ENCODE measurements at places on chromosomes 6 and 20.
A peak's percentile ranks its signal among the peaks of the same experiment; 100 is the strongest.

DNA sequence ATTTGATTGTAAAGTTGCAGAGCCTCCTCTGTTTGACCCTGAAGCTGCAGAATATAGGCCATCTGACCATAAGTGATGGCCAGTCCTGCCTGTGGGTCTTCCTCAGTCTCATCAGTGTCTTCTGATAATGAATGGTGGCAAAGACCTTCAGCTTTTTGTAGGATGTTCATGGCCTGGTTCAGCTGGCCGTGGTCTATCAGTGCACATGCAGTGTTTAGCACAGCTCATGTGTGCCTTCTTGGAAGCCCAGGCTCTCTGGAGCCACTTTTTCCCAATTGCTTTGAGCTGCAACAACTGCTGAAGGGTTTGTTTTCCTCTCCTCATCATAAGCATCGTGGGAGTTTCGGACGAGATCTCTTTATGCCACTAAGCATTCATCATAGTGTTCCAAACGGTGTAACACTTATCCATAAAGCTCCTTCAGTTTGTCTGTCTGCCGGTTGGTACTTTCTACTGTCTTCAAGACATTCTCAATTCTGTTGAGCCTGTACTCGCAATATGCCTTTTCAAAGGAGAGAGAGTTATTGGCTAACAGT is 70.1 kb upstream of the TULP4 start:
- no peak for DNase-seq

- DNase-seq, result no peak
Observed at GRCh38 chr20:38649275-38649891, 47.8 kb downstream of the ARHGAP40 start.

- no peak for DNase-seq
Observed at GRCh38 chr20:50037123-50037522, 54.3 kb downstream of the SNAI1 start.

DNA sequence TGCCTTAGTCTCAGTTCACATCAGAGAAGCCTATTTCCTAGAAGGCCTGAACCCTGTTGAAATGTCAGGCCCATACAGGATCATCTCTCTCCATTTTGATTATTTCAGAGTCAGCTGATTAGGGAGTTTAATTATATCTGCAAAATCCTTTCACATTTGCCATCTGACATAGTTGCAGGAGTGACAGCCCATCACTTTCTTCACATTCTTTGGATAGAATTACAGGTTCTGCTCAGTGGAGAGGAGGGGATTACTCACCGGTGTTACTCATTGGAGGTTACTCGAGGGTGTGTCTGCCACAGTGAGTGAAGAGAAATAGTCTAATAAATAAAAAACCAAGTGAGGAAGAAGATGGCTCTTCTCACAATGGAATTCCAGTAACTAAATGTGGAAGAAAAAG is 216.8 kb downstream of the TMEM242 start:
- DNase-seq, result no peak

- DNase-seq, result peak; percentile 43
Observed at GRCh38 chr20:63223121-63223825, 7.3 kb upstream of the YTHDF1 start.

DNA sequence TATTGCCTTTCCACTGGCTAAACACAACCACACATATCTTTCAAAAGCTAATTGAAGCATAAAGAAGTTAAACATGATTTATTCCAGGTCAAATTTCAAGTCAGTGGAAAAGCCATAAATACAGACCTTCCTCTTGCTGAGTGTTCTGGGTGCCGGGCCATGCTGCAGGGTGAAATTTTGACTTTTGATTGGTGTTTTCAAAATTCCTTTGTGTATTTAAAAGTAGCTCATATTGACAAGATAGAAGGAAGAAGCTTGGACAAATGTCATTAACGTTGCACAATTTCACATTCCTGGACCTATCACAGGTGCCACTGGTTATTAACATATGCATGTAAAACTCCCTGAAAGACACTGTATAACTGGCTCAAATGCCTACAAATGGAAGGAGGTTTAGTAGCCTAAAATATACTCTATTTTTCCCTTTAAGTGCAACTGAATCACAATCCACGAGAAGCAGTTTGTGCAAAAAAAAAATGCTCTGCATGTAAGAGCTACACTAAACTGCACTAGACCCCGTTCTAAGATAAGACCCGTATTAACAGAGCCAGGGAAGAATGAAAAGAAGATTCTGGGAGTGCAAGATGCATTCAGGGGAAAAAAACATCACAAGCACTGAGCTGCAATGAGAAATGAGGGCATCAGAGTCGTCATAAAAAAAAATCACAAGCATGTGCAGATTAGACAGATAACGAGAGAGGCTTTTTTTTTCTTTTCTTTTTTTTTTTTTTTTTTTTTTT is 30.4 kb downstream of the ATXN1 start:
- no peak for DNase-seq
